ENCODE measurements at places on chromosomes 3 and 15. TPM values are rescaled to one million over a fixed set of nuclear protein-coding genes. Genes with fewer than 3 reads are reported as not detected.

DNA sequence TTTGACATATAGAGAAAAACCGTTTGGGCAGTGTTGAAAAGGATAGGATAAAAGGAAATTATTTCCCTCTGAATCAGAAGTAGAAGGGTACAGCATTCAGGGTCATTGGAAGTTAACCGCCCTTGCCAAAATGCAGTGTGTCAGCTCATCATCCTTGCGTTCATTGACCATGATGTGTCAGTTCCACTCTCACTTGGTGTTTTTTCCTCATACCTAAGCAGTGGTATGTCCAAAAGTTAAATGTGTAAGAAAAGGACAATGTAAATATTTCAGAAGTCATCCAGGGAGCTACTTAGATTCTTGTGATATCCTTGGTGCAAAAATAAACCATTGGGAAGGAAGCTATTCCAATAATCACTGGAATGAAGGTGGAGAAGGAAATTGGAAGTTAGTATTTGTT is 50.7 kb downstream of the MAP6D1 start:
- no peak for DNase-seq

GRCh38 chr3:183381179-183381578 is 47.2 kb downstream of the MCF2L2 start:
- no peak for DNase-seq

DNA sequence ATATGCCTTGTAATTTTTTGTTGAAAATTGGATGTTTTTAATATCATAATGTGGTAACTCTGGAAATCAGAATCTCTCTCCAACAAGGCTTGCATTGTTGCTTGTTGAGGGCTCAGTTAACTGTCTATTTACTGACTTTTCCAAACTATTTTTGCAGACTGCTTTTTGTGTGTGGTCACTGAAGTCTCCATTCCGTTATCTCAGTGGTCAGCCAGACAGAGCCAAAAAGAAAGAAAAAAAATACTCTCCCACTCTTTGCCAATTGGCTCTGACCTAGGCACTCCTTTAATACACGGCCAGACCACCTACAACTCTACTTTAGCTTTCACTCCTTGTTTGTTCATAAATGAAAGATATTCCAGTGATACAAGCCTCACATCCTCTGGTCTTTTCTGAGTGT is 52.5 kb downstream of the IFT80 start:
- DNase-seq: no peak

SLC7A14 gene
- polyA plus RNA-seq: 0.21 TPM

HTR3E gene
- polyA plus RNA-seq: not detected

MASP1 gene
- polyA plus RNA-seq: 3.5 TPM

NANOGP8 gene
- 14.5 TPM for polyA plus RNA-seq

DNA sequence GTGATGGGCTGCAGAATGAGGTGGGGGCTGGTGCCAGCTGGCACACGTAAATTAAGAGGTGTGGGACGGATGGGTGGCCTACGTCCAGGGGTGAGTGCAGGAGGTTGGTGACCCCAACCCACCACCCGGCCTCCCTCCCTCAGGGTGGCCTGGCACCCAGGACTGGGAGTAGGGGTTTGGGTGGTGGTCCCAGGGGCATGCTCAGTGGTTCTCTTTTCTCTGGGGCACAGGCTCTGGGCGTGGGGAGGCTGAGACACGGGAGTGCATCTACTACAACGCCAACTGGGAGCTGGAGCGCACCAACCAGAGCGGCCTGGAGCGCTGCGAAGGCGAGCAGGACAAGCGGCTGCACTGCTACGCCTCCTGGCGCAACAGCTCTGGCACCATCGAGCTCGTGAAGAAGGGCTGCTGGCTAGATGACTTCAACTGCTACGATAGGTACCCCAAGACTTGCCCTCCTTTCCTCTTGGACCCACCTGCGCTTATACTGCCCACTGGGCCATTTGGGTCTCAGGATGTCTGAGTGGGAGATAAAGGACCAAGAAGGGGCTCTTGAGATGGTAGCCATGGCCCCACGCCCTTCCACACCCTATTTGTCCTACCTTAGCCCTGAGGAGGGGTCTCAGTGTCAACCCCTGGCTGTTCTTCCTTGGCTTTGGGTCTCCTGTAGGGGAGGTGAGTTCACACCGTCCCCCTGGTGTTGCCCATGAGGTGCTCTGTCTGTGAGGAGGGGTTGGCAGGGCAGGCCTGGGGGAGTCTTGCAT is 18.9 kb upstream of the EXOG start:
- no peak for DNase-seq

GP9 gene
- polyA plus RNA-seq: not detected

CD200R1 gene
- polyA plus RNA-seq: not detected

DNA sequence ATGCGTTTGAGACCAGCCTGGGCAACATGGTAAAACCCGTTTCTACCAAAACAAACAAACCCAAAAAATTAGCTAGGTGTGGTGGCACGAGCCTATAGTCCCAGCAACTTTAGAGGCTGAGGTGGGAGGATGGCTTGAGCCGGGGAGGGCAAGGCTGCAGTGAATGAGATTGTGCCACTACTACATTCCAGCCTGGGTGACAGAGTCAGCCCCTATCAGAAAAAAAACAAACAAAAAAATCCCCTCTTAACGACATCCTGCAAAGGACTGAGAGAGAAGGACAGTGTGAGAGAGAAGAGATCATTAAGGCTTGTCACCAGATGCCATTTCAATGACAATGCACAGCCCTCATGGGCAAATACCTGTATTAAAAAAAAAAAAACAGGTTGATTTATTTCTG is 266.7 kb upstream of the ATP10A start:
- no peak for DNase-seq

GRCh38 chr3:139323146-139323545 is 20.7 kb upstream of the MRPS22 start:
- no peak for DNase-seq

DNA sequence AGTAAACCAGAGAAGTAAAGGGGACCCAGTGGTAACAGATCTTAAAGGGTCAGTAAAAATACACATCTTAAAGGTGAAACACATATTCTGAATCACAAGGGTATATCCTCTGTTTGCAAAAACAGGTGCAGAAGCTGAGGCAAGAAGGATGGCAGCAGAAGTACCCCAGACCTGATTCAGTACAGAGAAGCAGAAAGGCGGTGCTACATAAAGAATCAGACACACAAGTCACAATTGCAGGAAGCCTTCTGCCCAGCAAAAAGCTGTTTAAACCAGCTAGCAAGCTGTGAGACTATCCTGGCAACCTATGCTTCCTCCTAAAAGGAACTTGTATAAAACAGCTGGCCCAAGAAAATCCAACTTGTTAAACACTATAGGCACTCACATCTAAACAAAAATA is 49.4 kb downstream of the ZNF280D start:
- no peak for DNase-seq

- no peak for DNase-seq
These were observed at the start of gene FES for GRCh38 chr15:90883976-90884718. Gene FES (plus strand): TSS chr15:90884504. CDS start chr15:90885046, 542 bp downstream.

GRCh38 chr15:42932833-42933515 is 12.4 kb upstream of the TTBK2 start:
- peak; percentile 28 for DNase-seq

DNA sequence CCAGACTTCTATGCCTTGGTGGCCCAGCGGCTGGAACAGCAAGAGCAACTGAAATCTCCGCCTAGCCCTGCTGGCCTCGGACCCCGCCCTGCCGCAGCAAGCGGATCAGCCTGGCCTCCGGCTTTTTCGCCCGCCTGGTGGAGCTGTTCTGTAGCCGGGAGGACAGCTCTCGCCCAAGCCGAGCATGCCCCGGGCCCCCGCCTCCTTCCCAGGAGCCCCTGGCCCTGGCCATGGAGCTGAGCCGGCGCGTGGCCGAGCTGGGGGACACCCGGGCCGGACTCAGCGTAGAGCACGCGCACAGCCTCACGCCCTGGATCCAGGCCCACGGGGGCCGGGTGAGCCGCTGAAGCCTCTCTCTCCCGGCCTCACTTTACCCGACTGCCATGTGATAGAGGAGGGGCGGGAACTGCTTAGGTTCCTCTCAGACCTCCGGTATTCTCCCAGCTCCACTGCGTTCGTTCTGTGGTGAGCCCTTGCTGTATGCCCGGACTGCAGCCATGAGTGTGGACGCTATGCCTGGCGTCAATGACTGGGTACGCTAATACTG is 24.1 kb upstream of the MRPL3 start:
- peak; percentile 84 for DNase-seq

SPATA12 gene
- 0.93 TPM for polyA plus RNA-seq

DNA sequence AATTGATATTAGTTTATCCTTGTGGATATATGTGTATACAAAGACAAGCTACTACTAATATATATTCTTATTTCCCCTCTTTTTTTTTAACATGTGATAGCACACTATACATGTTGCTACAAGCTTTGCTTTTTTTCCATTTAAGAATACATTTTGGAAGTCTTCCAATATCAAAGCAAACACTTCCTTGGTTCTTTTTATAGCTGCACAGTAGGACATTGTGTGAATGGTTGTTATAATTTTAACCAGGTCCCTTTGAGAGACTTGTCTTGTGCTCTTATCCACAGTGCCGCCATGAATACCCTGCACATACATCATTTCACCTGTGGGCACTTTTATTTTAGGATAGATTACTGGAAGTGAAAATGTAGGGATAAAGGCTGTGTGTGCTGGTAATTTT is 88.7 kb downstream of the CACNA2D3 start:
- no peak for DNase-seq

MGLL gene
- 0.05 TPM for polyA plus RNA-seq

DNA sequence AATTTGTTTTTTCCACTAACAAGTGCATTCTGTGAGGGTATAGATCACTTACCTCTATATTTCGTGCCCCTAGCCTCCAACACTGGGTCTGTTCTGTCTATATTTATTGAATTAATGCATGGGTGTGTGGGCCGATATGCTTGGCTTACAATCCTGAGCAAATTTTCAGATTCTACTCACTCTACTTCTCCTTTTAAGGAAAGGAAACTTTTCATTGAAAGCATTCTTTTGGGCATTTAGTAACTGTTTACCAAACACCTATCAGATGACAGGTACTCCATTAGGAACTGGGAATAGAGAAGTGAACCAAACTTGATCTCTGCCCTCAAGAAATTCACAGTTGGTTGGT is 60.5 kb downstream of the TLE3 start:
- no peak for DNase-seq

- peak; percentile 62 for DNase-seq
These were observed 991 bp downstream of the SOX2 start for GRCh38 chr3:181712553-181713279.

- DNase-seq: no peak
These were observed 110.2 kb upstream of the ARHGEF26 start for GRCh38 chr3:154011036-154011435.

CCDC191 gene
- polyA plus RNA-seq: 0.65 TPM

DNA sequence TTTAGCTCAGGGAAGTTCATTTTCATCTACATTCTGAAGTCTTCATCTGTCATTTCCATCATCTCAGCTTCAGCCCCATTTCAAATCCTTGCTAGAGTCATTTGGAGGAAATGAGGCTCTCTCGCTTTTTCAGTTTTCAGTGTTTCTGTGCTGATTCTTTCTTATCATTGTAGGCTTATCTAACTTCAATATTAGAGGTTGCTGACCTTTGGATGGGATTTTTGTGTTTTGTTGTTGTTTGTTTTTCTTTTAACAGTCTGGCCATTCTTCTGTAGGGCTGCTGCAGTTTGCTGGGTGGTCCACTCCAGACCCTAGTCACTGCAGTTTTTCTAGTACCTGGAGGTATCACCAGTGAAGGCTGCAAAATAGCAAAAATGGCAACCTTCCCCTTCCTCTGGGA is 8.6 kb downstream of the OR5H2 start:
- no peak for DNase-seq

MESP2 gene
- 1.6 TPM for polyA plus RNA-seq

BNC1 gene
- 0.53 TPM for polyA plus RNA-seq

DNA sequence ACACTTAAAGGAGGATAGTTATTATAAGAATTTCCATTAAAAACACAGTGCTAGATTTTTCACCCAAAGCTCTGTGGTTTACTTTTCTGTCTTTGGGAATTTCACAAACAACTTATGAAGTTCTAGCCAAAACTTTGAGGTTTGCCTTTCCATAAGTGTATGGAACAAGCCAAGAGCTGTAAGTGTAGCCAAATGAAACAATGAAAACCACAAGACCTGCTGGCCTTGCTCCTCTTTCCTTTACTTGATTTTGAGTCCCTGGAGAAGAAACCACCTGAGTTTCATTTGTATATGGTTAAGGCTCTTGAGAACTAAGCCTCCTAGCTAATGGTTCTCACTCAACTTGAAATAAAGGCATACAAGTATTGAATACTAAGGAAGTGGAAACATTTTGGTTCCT is 365.3 kb upstream of the EPHA3 start:
- no peak for DNase-seq

IL5RA gene
- polyA plus RNA-seq: not detected

DNA sequence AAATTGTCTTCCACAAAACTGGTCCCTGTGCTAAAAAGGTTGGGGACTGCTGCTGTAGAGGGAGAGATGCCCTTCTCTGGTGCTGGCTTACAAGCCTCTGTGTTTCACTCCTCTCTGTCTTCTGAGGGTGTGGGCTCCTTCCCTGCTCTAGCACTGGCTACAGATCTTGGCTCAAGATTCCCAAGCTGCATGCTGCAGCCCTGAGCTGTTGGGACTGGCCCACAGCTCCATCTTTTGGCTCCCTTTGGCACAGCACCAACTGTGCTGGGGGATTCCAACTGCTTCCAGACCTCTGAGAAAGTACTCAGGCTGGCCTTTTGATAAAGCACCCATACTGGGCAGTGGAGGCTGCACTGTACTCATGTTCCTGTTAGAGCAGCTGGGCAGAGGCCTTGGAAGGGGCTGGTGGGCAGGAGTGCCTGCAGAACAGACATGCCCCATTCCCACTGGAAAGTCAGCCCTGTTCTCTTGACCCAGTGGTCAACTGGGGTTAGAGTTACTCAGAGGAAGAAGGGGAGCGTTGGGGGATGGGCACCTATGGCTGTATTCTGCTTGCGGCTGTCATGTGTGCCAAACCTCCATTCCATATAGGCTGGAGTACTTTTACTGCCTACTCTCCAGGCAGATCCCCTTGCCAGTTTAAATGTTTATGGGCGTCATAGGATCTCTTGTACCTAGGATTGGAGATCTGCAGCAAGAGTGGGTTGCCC is 55.7 kb downstream of the GALK2 start:
- DNase-seq: peak; percentile 71

CA12 gene
- 4.9 TPM for polyA plus RNA-seq

LRTM1 gene
- polyA plus RNA-seq: not detected

DNA sequence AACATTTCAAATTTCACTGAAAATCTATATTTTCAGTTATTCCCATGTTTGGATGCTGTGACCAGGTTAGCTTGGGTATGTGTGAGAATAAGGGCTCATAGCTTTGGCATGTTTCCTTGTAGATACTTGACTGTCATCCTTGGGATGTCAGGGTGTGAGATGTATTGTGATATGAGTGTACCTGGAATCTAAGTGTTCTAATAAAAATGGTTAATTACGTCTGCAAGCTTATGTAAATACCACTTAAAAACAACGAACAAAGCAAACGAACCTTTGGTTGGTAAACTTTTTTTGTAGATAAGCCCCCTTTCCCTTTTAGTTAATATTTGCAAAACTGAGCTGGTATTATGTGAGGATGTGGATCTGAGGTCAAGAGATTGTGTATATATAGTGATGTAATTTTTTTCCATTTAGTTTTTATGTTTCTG is 63.5 kb downstream of the FNDC3B start:
- DNase-seq: no peak

All from H1 (cell line).